ENCODE measurements at places on chromosomes 7 and 10. TPM values are rescaled to one million over a fixed set of nuclear protein-coding genes. Genes with fewer than 3 reads are reported as not detected.

GRCh38 chr7:65978891-65979582 lies 3.0 kb downstream of the GUSB start:
- peaks cover 13% of the 10 kb centered on the region for H3K4me1 ChIP-seq
- H3K27ac ChIP-seq, result no peak overlapping the region
- H3K27me3 ChIP-seq, result no peaks in the 10 kb centered on the region
- no peak for DNase-seq
- peaks cover 63% of the 10 kb centered on the region for H3K36me3 ChIP-seq
- H3K4me3 ChIP-seq, result no peak overlapping the region

CYTH3 gene
- 24.6 TPM for total RNA-seq

DNA sequence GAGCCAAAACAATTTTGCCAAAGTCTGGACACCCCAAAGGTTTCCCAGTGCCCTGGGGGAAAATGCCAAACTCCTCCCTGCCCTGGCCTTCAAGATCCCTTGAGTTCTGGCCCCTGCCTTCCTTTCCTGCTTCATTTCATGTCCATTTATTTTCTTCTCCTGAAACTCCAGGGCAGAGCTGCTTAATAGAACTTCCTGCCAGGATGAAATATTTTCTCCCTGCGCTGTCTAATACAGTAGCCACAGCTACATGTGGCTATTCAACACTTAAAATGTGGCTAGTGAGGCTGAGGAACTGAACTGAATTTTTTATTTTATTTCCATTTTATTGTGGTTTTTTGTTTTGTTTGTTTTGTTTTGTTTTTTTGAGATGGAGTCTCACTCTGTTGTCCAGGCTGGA lies 49.6 kb downstream of the COL13A1 start:
- H3K27ac ChIP-seq, result no peak overlapping the region
- no peak overlapping the region for H3K4me3 ChIP-seq
- no peak for DNase-seq
- H3K36me3 ChIP-seq, result no peaks in the 10 kb centered on the region
- peaks cover 20% of the 10 kb centered on the region for H3K4me1 ChIP-seq

- no peak overlapping the region for H3K27ac ChIP-seq
- no peaks in the 10 kb centered on the region for H3K27me3 ChIP-seq
- H3K4me1 ChIP-seq, result no peaks in the 10 kb centered on the region
- H3K36me3 ChIP-seq, result no peaks in the 10 kb centered on the region
Measured at GRCh38 chr10:36555036-36555435, 570.4 kb upstream of the ANKRD30A start.

STAG3 gene
- total RNA-seq, result not detected

DNA sequence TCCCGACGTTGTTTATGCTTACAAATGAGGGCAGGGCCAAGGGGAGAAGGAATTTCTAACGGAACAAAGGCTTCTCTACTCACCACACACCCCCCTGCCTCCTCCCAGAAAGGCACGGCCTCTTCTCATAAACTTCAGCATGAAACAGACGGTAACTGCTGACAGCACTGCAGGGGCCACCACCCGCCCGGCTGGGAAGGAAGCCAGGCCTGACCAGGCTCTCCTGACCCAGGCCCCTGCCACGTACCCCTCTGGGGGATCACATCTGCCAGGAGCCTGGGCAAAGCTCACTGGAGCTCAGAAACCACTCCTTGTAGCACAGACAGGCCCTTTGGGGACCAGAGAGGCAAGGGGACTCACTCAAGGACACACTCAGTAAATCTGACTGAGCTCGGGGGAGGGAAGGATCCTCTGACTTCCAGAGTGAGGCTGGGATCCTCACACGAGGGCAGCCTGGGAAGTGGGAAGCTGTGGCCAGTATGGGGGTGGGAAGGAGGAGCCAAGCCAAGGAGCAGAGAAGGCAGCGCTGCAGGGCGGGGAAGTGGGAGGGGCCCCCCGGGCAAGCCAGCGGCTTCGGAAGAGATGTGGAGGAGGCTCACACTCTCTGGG lies 46.1 kb downstream of the ZCCHC24 start:
- no peak overlapping the region for H3K27ac ChIP-seq
- peaks cover 5% of the 10 kb centered on the region for H3K36me3 ChIP-seq
- peaks cover 5% of the 10 kb centered on the region for H3K4me1 ChIP-seq
- H3K27me3 ChIP-seq, result no peaks in the 10 kb centered on the region

DNA sequence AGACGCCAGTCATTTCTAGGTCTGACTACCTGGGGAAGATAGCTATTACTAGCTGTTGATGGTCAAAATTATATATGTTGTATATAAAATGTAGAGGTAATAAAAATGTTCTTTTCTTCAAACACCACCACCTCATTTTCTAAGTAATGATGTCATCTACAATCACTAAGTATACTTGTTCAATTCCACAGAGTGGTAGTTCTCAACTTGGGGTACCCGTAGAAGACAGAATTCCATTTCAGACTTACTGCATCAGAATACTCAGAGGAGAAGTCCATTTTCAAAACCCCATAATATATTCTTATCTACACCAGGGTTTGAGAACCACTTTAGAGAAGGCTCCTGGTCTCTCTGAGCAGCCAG lies 191.9 kb downstream of the PTN start:
- H3K27me3 ChIP-seq, result no peaks in the 10 kb centered on the region
- no peak overlapping the region for H3K27ac ChIP-seq
- H3K4me1 ChIP-seq, result no peaks in the 10 kb centered on the region
- no peak for DNase-seq
- H3K36me3 ChIP-seq, result no peaks in the 10 kb centered on the region

- no peak overlapping the region for H3K4me3 ChIP-seq
- H3K36me3 ChIP-seq, result no peaks in the 10 kb centered on the region
- H3K27me3 ChIP-seq, result no peaks in the 10 kb centered on the region
- H3K4me1 ChIP-seq, result peaks cover 9% of the 10 kb centered on the region
- peak overlapping the region; percentile 2 for H3K27ac ChIP-seq
Measured at GRCh38 chr10:88027570-88027969, 164.1 kb downstream of the PTEN start.

CPED1 gene
- total RNA-seq, result 8.4 TPM

GRCh38 chr10:61612450-61612849 lies 50.3 kb upstream of the CABCOCO1 start:
- H3K36me3 ChIP-seq, result no peaks in the 10 kb centered on the region
- peaks cover 15% of the 10 kb centered on the region for H3K4me1 ChIP-seq
- DNase-seq, result no peak
- H3K27ac ChIP-seq, result no peak overlapping the region

- H3K36me3 ChIP-seq, result no peaks in the 10 kb centered on the region
- no peak overlapping the region for H3K27ac ChIP-seq
- H3K4me3 ChIP-seq, result no peak overlapping the region
- H3K27me3 ChIP-seq, result no peaks in the 10 kb centered on the region
Measured at GRCh38 chr7:141114029-141114664, 40.3 kb downstream of the TMEM178B start.

CAMK1D gene
- 26.9 TPM for total RNA-seq

- no peak overlapping the region for H3K27ac ChIP-seq
- no peak overlapping the region for H3K4me3 ChIP-seq
- H3K36me3 ChIP-seq, result no peaks in the 10 kb centered on the region
- H3K27me3 ChIP-seq, result no peaks in the 10 kb centered on the region
- no peak for DNase-seq
- peaks cover 3% of the 10 kb centered on the region for H3K4me1 ChIP-seq
Measured at GRCh38 chr7:351681-352480, 61.9 kb downstream of the FOXL3 start.

- no peaks in the 10 kb centered on the region for H3K36me3 ChIP-seq
- H3K27me3 ChIP-seq, result no peaks in the 10 kb centered on the region
- H3K27ac ChIP-seq, result no peak overlapping the region
Measured at GRCh38 chr10:86287966-86288579, 78.5 kb downstream of the GRID1 start.

FKBP6 gene
- total RNA-seq, result not detected

GRCh38 chr10:28778524-28778923 lies 101.2 kb downstream of the BAMBI start:
- no peaks in the 10 kb centered on the region for H3K27me3 ChIP-seq
- DNase-seq, result no peak
- no peak overlapping the region for H3K27ac ChIP-seq
- H3K4me3 ChIP-seq, result no peak overlapping the region

RAB19 gene
- not detected for total RNA-seq

IQCE gene
- 248 TPM for total RNA-seq

GRCh38 chr7:95470452-95470851 lies 15.3 kb upstream of the ASB4 start:
- no peaks in the 10 kb centered on the region for H3K36me3 ChIP-seq
- no peaks in the 10 kb centered on the region for H3K27me3 ChIP-seq
- no peaks in the 10 kb centered on the region for H3K4me1 ChIP-seq
- no peak overlapping the region for H3K27ac ChIP-seq
- no peak overlapping the region for H3K4me3 ChIP-seq

DNA sequence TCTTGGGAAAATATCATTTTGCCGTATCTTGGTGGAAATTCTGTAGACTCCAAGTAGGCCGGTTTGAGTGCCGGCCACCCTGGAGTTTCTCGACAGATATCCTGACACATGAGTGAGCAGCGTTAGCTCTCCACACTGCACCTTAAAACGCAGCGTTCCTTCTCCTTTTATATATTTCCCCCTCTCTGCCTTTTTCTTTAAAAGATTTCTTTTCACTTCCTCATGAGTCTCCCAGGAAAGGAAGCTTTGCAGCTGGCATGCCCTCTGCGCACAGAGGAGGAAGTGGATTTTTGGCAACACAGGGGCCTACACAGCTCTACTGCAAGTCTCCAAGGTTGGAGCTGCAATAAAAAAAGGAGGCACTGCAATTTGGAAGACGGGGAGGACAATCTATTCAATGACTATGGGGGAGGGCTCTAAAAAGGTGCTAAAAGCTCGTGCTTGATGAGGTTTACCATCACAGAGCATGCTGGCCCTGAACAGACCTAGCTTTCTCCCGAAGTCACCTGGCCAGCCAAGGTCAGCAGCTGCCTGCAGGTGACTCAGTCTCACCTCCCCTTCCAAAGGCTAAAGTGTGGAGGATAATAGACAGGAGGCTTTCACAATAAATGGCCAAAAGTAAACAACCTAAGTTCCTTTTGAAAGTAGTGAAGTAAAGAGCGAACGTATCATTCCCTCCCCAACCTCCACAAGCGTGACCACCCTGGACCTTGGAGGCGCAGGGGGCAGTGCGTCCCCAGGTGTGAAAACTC lies 252.8 kb downstream of the ZMYND11 start:
- DNase-seq, result peak; percentile 35
- H3K27me3 ChIP-seq, result no peaks in the 10 kb centered on the region
- H3K36me3 ChIP-seq, result peaks cover 79% of the 10 kb centered on the region
- H3K4me3 ChIP-seq, result no peak overlapping the region
- H3K4me1 ChIP-seq, result no peaks in the 10 kb centered on the region

ZNF25 gene
- total RNA-seq, result 4.6 TPM

DNA sequence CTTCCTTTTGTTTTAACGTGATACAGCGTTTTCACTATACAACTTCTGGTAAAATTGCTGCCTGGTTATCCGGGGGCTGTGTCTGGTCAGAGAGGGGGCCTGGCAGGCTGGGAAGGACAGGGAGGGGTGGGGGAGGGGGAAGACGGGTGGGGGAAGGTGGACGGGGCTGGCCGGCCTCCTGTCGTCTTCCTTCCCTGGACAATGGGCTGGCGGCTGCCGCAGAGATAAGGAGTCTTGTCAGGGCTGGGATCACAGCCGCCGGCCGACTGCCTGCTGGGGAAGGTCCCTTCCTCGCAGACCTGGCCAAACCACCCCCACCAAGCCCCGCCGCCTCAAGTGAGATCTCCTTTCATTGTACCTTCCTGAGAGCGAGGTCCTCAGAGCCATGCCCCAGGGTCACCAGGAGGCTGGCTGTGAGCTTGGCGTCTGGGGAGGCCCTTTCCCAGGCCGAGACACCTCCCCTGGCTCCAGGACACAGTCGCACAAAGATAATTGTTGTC lies 151.2 kb upstream of the TNRC18 start:
- peak; percentile 61 for DNase-seq
- peaks cover 35% of the 10 kb centered on the region for H3K27me3 ChIP-seq
- peak overlapping the region; percentile 15 for H3K4me3 ChIP-seq

GRCh38 chr10:30433306-30433729 lies 666 bp upstream of the MAP3K8 start:
- H3K4me3 ChIP-seq, result peak overlapping the region; percentile 93
- DNase-seq, result peak; percentile 80
- H3K36me3 ChIP-seq, result no peaks in the 10 kb centered on the region
- no peaks in the 10 kb centered on the region for H3K27me3 ChIP-seq

TMEM273 gene
- 0.89 TPM for total RNA-seq

All from stomach (tissue), 19 donors.